ENCODE measurements at places on chromosomes 7 and 10. TPM values are rescaled to one million over a fixed set of nuclear protein-coding genes. Genes with fewer than 3 reads are reported as not detected.
A peak's percentile ranks its signal among the peaks of the same experiment; 100 is the strongest.

DNA sequence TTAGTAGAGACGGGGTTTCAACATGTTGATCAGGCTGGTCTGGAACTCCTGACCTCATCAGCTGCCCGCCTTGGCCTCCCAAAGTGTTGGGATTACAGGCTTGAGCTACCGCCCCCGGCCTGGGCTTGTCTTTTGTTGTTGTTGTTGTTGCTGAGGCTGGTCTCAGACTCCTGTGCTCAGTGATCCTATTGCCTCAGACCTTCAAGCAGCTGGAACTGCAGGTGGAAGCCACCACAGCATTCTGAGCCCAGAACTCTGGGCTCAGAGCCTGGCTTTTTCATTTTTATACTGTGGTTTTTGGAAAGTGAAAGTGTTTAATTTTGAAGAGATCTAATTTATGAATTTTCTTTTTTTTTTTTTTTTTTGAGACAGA, 16.2 kb upstream of the DNAJB6 start:
- H3K27me3 ChIP-seq, result no peaks in the 10 kb centered on the region
- H3K4me1 ChIP-seq, result peaks cover 3% of the 10 kb centered on the region
- DNase-seq, result no peak

GRCh38 chr10:93615576-93616235, 3.4 kb downstream of the PDE6C start:
- DNase-seq, result no peak
- H3K27me3 ChIP-seq, result no peaks in the 10 kb centered on the region
- H3K4me3 ChIP-seq, result no peak overlapping the region

GRCh38 chr7:75967487-75967997, 26.9 kb downstream of the TMEM120A start:
- H3K27ac ChIP-seq, result peak overlapping the region; percentile 90
- no peaks in the 10 kb centered on the region for H3K27me3 ChIP-seq
- H3K4me3 ChIP-seq, result peak overlapping the region; percentile 28
- no peaks in the 10 kb centered on the region for H3K36me3 ChIP-seq
- H3K4me1 ChIP-seq, result no peaks in the 10 kb centered on the region

DNA sequence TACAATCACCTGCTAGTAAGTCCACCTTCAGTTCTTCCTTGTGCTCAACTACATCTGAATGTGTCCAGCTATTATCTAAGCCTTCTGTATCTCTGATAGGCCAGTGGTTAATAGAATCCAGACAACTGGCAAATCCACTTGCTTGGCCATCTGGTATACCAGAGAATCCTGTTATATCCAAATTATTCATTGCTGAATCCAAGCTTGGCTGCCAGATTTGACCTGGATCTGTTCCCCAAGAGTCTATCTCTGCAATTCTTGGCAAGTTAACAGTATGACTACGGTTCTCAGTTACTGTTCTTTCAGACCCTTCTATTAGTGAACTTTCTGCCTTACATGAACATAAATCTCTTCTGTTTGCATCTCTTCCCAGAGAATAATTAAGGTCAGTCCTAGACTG, 154.6 kb upstream of the TARP start:
- H3K4me1 ChIP-seq, result no peaks in the 10 kb centered on the region
- no peak overlapping the region for H3K27ac ChIP-seq
- no peak overlapping the region for H3K4me3 ChIP-seq
- no peaks in the 10 kb centered on the region for H3K36me3 ChIP-seq
- DNase-seq, result no peak

DNA sequence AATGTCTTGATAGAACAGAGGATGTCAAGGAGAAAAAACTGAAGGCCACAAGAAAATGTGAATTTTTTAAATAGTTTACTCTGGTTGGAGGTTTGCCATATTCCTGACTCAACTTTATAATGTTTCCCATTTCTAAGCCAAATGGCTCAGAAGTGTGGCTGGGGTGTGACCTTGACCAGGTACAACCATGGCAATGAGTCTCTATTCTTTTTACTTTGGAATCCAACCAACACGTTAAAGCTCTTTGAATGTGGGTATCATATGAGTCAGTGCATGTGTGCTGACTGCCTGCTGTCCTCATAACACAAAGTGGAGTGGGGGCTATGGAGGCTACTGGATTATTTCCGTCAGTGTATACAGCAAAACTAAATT, 33.5 kb upstream of the DLD start:
- H3K4me3 ChIP-seq, result no peak overlapping the region
- DNase-seq, result no peak
- no peaks in the 10 kb centered on the region for H3K27me3 ChIP-seq
- peaks cover 7% of the 10 kb centered on the region for H3K4me1 ChIP-seq

DNA sequence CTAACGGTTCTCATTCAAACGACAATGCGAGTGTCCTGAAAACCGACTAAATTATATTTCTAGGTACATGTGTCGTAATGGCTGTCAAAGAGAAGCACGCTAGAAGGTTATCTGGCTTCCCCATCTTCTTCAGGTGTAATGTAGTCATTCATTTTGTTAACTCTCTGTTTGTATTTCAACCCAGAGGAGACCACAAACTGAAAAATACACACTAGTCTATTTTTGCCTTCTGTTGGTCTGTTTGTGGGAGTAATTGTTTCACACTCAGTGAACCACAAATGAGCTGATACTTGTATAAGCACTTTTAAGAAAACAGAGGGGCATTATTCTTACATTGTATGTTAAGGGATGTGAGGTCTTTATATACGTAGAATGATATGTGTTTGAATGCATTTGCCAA, 305.9 kb downstream of the GATA3 start:
- DNase-seq, result no peak
- no peaks in the 10 kb centered on the region for H3K36me3 ChIP-seq
- H3K4me1 ChIP-seq, result no peaks in the 10 kb centered on the region

Gene PTF1A
- total RNA-seq, result not detected

Gene SPDYE2B
- total RNA-seq, result not detected

Gene CNTNAP2
- 0.29 TPM for total RNA-seq

Gene GCK
- total RNA-seq, result 1.6 TPM

Measured in breast epithelium (tissue), 4 donors.